Activated T-helper 1 cell treated with Interleukin-2 at 50 U/mL for 16 hours (primary cell): ENCODE measurements at places on chromosomes 2 and 18.

DNA sequence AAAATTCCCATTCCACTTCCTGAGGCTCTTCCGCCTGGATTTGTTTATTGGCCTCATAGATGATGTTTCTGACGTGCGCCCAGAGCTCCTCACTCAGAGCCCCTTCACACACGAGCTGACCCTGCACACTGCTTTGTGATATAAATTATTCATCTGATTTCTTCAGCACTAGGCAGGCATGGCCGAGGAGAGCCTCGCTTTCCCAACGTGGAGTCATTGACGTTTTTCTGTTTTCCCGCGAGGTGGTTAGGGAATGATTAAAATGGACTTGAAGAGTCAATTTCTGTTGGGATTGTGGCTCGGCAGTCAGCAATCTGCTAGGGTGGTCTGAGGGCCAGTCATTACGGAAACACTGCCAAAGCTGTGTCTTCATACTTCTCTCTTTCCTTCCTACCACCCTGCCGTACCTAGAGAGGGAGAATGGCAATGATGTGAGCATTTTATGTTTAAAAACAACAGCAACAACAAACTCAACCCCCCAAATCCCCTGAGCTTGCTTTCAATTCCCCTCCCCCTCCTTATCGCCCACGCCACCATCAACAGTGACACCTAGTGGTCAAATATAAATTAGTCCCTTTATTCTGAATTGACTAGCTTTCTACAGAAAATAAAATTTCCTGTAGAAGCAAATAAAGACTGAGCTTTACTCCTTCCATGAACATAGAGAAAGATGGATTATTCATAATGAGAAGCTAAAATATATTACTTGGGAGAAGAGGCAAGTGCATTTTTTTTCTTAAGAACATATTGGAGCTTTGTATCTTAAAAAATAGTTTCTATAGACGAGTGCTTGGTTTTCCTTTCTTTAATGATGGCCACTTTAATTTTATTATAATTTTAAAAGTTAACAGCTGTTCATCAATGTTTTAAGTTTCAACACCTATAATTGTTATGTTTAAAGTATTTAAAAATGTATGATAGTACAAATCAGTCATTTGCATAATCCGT, 285.1 kb downstream of the MTX2 start:
- DNase-seq = no peak

DNA sequence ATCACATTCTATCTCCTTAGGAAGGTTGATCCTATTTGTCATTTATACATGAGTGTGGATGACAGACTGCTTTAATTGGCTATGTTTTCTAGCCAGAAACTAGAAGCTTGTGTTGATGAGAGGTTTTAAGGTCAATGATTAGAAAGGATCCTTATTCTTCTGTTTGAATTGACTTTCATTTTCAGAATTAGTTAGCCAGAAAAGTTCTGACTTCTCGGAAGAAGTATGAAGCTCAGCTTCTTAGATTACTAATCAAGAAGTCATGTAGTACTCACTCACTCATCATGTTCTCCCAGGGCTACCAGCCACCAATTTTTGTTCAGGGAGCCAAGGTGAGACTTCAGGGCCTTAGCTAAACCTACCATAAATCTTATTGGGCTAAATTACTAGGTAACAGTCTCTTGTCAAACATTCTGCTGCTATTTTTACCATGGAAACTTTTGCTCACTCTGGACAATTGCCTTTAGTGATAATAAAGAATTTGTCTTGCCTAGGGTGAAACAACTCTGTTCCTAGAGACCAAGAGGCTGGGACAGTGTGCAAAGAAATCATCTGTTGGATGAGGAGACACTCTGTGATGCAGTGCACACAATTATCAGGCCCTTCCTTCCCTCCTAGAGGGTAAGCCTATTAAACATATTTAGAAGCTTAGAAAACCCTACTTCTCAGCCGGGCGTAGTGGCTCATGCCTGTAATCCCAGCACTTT, 111.6 kb upstream of the DNMT3A start:
- DNase-seq = no peak

DNA sequence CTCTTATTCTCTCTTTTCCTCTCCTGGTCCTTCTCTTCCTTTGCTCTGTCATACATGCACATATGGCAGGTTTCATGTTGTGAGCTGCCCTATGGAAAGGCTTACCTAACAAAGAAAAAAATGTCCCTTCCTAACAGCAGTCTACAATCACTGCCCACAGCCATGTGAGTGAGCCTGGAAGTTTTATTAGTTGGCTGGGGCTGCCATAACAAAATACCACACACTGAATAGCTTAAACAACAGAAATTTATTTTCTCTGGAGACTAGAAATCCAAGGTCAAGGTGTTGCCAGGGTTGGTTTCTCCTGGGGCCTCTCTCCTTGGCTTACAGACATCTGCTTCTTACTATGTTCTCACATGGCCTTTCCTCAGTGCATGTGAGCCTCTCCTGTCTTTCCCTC, 142.1 kb downstream of the TRIB2 start:
- no peak for DNase-seq

DNA sequence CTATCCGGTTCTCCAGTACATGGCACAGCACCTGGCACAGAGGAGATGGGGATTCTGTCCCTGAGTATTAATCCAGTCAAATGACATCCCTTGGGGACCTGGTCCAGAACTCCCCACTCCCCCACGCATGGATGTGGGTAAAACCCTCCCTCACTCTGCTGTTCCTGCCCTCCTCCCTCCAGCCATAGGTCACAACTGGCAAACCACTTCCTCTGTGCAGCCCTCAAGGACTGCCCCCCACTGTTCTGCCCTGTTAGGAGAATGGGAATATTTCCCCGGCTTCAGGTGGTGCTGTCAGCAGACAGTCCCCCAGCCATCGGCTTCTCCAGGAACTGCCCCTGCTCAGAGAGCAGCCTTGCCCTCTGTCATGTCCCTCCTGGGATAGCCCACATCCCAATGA, 1.5 kb upstream of the TFCP2L1 start:
- DNase-seq = no peak

DNA sequence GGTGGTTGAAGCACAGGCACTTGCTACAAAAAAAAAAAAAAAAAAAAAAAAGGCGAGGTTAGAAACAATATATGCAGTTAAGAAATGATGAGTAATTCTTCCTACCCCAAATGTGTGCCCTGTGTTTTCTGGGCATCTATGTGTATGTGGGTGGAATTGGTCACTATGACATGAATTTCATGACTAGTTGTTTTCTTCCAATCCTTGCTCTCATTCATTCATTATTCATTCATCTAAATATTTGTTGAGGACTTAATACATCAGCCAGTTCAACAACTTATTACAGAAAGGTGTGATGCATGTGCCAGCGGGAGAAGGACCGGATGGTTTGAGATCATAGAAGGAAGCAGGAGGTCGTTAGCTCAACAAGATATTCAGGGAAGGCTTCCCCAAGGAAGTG, 8.3 kb upstream of the EGR4 start:
- DNase-seq = no peak

- no peak for DNase-seq
Observed at GRCh38 chr2:232479341-232480200, 8.1 kb downstream of the ECEL1 start.

- DNase-seq = no peak
Observed at GRCh38 chr2:234275515-234275914, 221.4 kb downstream of the ARL4C start.

DNA sequence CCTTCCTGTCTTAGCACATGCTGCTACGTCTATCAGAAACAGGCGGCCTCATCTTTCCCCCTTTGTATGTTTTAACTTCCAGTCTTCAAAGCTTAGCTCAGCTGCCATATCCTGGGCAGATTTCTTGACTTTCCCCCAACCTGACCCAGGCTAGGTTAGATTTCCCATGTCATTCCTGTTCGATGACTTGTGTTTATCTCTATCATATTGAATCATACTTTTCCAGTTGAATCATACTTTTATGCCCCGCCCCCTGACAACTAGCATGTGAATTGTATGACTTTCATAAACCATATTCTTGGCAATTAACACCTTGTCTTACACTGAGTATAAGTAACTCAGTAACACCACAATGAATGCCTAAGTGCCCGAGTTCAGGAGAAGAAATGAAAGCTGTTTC, 128.3 kb downstream of the CYRIA start:
- no peak for DNase-seq

DNA sequence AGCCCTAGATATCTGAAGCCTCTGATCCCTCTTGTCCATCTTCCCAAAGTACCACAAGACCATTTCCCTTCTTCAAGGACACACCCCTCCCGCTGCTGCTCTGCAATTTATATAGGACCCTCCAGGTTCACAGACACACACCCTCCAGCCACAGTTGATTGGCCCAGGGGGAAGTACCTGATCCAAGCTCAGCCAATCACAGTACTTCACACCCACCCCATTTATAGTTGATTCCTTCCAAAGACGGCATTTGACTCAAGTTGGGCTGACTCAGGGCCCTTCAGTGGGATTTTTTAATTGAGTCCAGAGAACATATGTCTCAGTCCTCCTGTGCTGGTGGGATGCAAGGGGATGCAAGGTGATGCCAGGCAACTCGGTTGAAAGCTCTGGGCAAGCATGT, 59.2 kb downstream of the GYPC start:
- DNase-seq = no peak

- no peak for DNase-seq
Observed at GRCh38 chr2:32591669-32592463, 36.0 kb upstream of the TTC27 start.

DNA sequence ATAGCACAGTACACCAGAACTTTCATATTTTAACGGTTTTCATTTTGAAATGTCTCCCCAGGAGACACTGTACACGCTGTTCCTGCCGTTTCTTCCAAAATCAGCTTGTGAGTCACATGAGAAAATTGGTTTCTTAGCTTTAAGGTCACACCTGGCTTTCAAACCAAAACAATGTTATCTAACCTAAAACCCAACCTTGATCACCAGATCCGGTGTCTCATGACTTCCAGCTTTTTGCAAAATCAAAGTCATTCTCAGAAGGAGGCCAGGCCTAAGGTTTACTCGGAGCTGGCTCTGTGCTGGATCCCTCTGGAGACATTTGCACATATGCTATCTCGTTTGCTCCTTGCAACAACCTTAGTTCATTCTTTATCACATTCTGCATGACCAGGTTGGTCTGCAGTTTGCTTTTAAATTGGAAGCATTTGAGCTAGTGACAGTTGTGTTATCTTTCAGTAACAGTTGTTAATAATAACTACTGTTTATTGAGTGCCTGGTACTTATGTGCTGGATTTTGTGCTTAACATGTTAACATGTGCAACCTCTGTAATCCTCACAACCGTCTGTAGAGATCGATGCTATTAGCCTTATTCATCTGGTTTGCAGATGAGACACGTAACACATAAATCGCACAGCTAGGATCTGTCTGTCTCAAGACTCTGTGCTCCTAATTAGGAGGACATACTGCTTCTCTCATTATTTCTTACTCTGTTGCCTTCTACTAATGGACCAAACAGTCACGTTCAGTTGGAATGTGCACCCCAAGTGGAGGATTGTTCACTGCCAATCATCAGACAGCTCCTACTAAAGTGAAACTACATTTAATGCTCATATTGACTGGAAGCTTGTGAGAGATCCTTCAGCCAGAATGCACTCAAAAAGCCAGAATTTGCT, 105.5 kb downstream of the RNF144A start:
- DNase-seq = no peak

DNA sequence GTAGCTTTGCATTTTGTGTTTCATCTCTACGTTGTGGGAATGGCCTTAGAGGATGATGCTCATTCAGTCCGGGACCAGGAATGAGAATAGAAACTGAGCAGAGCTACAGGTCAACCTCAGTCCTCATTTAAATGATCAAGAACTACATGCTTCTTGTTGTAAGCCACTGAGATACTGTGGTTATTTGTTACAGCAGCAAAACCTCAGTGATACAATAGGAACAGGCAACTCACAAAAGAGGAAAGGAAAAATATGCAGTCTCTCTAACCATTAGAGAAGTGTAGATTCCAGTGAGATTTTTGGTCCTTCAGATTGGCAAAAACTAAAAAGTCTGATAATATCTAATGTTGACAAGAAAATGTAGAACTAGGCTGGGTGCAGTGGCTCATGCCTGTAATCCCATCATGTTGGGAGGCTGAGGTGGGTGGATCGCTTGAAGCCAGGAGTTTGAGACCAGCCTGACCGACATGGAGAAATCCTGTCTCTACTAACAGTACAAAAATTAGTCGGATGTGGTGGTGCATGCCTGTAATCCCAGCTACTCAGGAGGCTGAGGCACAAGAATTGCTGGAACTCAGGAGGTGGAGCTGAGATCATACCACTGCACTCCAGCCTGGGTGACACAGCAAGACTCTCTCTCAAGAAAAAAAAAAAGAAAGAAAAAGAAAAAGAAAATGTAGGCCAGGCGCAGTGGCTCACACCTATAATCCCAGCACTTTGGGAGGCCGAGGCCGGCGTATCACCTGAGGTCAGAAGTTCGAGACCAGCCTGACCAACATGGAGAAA, 13.3 kb downstream of the CHCHD5 start:
- DNase-seq = no peak

DNA sequence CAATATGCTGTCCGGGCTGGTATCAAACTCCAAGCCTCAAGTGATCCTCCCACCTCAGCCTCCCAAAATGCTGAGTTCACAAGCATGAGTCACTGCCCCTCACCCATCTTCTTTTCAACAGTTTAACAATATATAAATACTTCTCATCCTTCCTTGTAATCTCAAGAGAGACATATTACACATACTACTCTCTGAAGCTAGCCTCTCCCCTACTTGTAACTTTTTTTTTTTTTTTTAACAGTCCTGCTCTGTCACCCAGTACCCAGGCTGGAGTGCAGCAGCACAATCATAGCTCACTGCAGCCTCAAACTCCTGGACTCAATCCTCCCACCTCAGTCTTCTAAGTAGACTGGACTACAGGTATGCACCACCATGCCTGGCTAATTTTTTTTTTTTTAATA, 5.7 kb downstream of the GFPT1 start:
- DNase-seq = no peak

DNA sequence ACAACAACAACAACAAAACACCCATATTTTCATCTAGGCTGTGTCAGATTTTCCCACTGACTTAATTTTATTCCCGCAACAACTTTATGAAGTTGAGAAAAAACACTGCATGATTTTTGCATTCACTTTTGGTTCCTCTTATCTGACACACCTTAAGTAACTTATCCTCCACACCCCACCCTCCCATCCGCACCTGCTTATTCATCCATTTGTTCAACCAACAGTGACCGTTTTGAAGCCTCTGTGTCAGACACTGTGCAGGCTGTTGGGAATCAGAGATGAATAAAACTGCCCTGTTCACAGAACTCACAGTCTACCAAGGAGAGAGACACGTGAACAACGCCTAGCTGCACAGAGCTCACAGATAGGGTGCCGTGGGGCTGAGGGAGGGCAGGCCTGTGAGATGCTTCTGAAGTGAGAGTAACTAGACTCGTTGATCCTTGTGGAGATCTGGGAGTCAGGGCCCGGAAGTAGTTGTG, 7.4 kb downstream of the CNNM4 start:
- DNase-seq = no peak

DNA sequence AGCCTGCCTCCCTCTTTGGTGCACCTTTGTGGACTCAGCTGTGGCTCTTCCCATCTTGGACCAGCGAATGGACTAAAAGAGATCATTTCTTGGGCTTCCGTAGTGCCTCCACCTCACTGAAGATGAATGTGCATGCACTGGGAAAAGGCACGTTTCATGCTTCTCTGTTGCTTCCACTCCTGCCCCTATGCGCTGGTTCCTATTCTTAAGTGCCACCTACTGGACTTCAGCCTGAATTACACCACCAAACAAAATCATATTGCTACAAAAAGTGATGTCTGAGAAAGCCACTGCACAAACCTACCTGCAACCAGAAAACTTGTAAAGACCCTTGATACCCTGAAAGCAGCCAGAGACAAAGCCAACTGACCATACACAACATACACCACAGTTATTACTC, 695.6 kb downstream of the TSN start:
- no peak for DNase-seq

GRCh38 chr18:40566510-40566844, 1388.6 kb upstream of the PIK3C3 start:
- DNase-seq = no peak

GRCh38 chr2:72386288-72386687, 238.6 kb upstream of the CYP26B1 start:
- no peak for DNase-seq
